Activated naive CD4-positive, alpha-beta T cell (primary cell): ENCODE measurements at places on chromosomes 2 and 18.
A peak's percentile ranks its signal among the peaks of the same experiment; 100 is the strongest.

- DNase-seq: no peak
These were observed 63.7 kb upstream of the OTOF start for GRCh38 chr2:26541401-26542193.

GRCh38 chr2:126399001-126399400 lies 257.0 kb upstream of the GYPC start:
- no peak for DNase-seq

- no peak for DNase-seq
These were observed 138.4 kb downstream of the MBP start for GRCh38 chr18:76994086-76994654.

GRCh38 chr18:79819064-79819967 lies 21.6 kb downstream of the KCNG2 start:
- no peak for DNase-seq

- no peak for DNase-seq
These were observed 102.2 kb downstream of the VIT start for GRCh38 chr2:36798724-36799123.

- peak; percentile 30 for DNase-seq
These were observed 114.3 kb downstream of the SPP2 start for GRCh38 chr2:234164493-234165413.

GRCh38 chr2:29527947-29528346 lies 393.4 kb downstream of the ALK start:
- DNase-seq: no peak

GRCh38 chr2:85584354-85584856 lies at the start of gene VAMP5:
Gene VAMP5 (plus strand): TSS chr2:85584431. CDS start chr2:85584491, 60 bp downstream.
- DNase-seq: no peak

GRCh38 chr2:16323551-16324543 lies 341.8 kb downstream of the CYRIA start:
- DNase-seq: no peak

- peak; percentile 81 for DNase-seq
These were observed at the start of the genes CHPF and TMEM198 for GRCh38 chr2:219543596-219544358. Gene CHPF (minus strand): TSS chr2:219543809. CDS start chr2:219543538, 271 bp downstream. Gene TMEM198 (plus strand): TSS chr2:219544028. CDS start chr2:219544728, 700 bp downstream.
